Cardiac septum (tissue), 1 donor: ENCODE measurements at places on chromosomes 6 and 20. TPM values are rescaled to one million over a fixed set of nuclear protein-coding genes. Genes with fewer than 3 reads are reported as not detected.

DNA sequence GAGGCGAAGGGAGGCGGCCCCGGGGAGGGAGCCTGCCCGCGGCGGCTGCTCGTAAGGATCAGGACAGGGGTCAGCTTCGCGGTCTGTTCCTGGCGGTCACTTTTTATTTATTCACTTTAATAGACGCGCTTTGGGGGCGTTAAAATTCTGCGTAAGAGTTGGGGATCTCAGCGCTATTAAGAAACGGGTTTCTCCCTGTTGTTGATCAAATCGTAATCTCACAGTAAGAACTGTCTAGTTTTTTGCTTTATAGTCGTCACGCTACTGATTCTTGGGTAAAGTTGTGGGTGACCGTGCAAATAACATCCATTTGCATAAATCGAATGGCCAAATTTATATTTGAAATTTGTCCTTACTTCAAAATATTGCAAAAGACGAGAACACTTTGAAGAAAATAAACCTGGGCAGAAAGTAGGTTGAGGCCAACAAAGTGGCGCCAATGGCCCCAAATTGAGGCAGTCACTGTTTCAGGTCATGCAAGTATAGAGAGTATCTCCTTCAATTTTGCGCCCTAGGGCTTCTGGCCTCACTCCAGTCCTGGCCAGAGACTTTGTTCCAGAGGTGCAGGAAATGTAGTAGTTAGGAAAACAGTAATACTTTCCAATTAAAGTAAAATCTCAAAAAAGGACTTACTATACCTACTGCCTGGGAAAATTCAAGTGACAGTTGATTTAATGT is 963 bp upstream of the RMND1 start:
- no peak for DNase-seq

DNA sequence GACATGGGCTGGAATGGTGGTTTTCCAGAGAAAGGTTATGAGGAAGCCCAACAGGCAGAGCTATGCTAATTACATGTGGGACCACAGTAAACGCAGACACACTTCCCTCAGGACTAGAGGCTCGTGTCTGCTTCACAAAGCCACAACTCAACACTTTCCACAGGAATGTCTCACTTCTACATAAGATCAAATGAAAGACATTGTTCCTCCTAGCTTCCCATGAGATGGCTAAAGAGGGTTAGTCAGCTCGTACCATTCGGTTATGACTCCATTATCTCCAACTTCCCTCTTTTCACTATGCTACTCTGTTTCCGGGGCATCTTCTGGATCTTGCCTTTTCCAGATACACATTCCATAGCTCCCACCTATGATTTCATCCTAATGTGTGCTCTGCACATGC is 29.1 kb upstream of the ZC3H12D start:
- DNase-seq, result no peak

The SPEF1 gene
- not detected for total RNA-seq

DNA sequence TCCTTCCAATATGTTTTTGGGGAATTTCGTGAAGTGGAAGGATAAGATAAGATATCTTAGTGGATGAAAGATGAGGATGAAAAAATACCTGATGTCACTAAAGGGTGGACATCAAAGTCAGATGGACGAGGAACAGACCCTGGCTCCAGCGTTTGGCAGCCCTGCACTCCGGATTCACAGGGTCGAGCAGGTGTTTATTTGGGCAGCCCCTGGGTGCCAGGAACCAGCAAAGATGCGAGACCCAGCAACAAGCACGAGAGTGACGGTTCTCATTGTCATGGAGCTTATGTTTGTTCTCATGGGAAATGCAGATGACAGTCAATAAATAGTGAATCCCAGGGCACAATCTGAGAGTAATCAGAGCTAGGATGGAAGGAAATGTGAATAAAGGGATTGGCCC is 131.1 kb downstream of the PHACTR3 start:
- peak; percentile 46 for DNase-seq

DNA sequence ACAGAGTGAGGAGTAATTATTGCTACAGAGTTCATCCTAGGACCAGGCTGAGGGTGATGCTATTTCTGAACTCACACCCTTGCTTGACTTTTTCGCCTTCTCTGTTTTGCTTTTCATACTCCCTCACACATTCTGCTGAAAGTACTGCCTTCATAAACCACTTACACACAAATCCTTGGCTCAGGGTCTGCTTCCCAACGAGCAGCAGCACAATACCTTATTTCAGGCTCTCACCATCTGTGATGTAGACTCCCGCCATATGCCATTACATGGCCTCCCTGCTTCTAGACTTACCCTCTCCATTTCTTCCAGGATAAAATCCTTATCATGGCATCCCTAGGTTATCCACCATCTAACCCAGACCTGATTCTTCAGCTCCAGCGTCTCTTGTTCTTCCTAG is 321.3 kb upstream of the SPTLC3 start:
- DNase-seq, result no peak

GRCh38 chr6:15299430-15300131 is 53.7 kb downstream of the JARID2 start:
- peak; percentile 80 for DNase-seq

The TFAP2B gene
- not detected for total RNA-seq

- no peak for DNase-seq
These were observed 375.8 kb downstream of the QKI start for GRCh38 chr6:163790266-163790840.

The HLA-DRB5 gene
- 14.0 TPM for total RNA-seq

The XKR7 gene
- total RNA-seq, result not detected

- DNase-seq, result no peak
These were observed 23.1 kb downstream of the FBXL4 start for GRCh38 chr6:98924647-98925046.

DNA sequence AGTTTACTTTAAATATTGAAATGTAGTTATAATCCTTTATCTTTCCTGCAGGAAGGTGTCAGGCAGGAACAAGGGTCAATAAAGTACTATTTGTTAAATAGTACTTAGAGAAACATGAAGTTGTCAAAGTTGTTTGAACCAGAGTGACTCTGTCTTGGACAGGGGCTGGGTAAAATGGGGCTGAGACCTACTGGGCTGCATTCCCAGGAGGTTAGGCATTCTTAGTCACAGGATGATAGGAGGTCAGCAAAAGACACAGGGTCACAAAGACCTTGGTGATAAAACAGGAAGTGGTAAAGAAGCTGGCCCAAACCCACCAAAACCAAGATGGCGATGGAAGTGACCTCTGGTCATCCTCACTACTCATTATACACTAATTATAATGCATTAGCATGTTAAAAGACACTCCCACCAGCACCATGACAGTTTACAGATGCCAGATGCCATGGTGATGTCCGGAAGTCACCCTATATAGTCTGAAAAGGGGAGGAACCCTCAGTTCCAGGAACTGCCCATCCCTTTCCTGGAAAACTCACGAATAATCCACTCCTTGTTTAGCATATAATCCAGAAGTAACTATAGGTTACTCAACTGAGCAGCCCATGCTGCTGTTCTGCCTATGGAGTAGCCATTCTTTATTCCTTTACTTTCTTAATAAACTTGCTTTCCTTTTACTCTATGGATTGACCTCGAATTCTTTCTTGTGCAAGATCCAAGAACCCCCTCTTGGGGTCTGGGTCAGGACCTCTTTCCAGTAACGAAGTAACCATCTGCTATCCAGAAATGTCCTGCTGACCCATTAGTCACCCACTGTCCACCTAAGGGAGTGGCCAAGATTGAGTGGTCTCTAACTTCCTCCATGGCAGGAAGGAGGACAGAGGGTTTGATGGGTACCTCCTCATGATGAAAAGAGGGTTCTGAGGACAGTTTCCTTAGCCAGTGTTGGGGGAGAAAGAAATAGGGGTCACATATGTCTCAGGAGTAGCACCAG is 19.6 kb downstream of the SLC22A2 start:
- no peak for DNase-seq

DNA sequence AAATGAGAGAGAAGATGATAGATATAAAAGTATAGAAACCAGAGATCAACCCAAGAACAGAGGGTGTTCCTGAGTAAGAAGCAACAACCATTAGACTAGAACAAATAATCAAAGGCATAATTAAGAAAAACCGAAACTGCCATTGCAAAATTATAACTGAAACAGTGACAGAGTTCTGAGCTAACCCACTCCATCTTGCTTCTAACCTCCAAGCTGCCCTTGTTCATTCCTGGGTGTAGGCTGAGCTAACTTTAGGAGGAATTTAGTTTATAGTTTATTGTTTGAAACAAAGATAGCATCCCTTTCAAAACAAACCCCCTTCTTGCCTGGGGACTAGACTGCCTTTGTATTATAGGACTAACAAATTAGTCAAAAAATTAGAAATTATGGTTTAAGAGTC is 56.1 kb upstream of the PRND start:
- DNase-seq, result no peak

- DNase-seq, result peak; percentile 57
These were observed 53.8 kb downstream of the GINS1 start for GRCh38 chr20:25461281-25461650.

- no peak for DNase-seq
These were observed 81.8 kb downstream of the FYN start for GRCh38 chr6:111791415-111791814.

The AGER gene
- 3.5 TPM for total RNA-seq

DNA sequence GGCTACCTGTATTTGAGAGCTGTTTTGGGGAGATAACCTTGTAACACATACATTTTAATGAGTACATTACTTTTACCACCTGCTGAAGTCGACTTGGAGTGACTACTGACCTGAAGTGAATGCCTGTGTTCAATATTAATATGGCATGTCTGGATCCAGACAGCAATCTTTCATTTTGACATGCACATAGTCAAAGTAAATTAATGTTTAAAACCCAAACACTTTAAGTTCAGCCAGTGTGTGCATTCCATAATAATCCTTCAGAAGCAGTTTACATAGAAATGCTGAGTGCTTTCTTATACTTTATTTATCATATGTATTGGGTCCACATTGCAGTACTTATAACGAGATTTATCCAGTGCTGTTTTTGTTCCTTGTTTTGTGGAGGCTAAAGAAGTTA is 38.0 kb downstream of the CDKAL1 start:
- no peak for DNase-seq

GRCh38 chr20:46995561-46996142 is 101.0 kb downstream of the EYA2 start:
- DNase-seq, result no peak

GRCh38 chr6:113854531-113855499 is 2.3 kb upstream of the MARCKS start:
- DNase-seq, result peak; percentile 83

GRCh38 chr20:35971981-35972380 is 3.6 kb downstream of the CNBD2 start:
- no peak for DNase-seq

DNA sequence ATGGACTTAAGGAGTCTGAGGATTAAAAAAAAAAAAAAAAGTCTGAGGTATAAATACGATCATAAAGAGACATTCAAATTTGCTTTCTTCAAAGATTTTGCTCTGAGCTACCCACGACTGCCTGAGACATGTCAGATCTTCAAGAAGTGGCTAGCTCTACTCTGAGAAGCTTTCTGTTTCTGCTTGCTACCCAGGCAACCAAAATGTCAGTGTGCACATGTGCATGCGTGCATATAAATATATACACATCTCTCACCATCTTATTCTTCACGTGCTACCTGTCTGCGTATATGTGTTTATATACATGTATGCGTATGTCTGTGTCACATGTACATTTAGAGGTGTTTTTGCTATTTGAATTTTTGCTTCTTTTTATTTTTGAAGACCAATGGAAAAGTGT is 299.6 kb upstream of the STXBP5 start:
- no peak for DNase-seq

The PTGIS gene
- total RNA-seq, result 37.6 TPM

GRCh38 chr6:89413006-89413400 is 930 bp upstream of the RRAGD start:
- DNase-seq, result no peak

The COL21A1 gene
- total RNA-seq, result 87.3 TPM

The KDM1B gene
- total RNA-seq, result 13.8 TPM

DNA sequence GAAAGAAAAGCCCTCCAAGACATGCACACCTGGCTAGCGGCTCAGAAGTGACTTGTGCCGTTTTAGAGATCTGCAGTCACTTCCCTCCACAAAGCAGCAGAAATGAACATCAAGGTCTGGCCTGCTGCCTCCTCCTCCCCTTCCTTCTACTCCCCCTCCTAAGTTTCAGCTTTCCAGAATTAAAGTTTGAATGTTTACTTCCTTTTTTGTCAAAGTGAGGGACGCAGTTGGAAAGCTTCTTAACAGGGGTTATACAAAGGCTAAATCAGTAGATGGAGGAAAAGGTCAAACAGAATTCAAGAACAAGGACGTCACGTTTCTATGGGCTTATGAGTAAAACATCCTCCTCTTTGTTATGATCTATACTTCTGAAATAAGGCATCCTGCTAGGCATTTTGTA is 227.7 kb downstream of the SLC35F1 start:
- DNase-seq, result no peak

DNA sequence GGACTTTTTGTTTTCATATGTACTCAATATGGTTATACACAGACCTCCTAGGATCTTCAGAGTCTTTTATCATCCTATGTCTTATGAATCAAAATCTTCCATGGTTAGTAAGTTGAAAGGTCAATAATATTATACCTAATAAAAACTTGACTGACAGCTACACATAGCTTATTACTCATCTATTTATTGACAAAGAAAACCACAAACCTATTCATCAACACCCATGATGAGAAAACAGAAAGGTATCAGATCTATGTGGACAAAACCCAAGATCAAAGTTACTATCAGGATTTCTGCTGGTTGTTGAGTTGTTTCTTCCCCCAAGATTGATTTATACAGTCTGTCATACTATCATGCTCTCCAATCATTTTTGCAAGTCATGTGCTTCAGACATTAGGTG is 460.1 kb upstream of the MANEA start:
- DNase-seq, result no peak

GRCh38 chr20:29298759-29299613 is 1958.5 kb upstream of the DEFB115 start:
- no peak for DNase-seq

The TRAPPC3L gene
- total RNA-seq, result 0.16 TPM

- DNase-seq, result peak; percentile 91
These were observed 68.4 kb downstream of the VEGFA start for GRCh38 chr6:43838276-43839036.

DNA sequence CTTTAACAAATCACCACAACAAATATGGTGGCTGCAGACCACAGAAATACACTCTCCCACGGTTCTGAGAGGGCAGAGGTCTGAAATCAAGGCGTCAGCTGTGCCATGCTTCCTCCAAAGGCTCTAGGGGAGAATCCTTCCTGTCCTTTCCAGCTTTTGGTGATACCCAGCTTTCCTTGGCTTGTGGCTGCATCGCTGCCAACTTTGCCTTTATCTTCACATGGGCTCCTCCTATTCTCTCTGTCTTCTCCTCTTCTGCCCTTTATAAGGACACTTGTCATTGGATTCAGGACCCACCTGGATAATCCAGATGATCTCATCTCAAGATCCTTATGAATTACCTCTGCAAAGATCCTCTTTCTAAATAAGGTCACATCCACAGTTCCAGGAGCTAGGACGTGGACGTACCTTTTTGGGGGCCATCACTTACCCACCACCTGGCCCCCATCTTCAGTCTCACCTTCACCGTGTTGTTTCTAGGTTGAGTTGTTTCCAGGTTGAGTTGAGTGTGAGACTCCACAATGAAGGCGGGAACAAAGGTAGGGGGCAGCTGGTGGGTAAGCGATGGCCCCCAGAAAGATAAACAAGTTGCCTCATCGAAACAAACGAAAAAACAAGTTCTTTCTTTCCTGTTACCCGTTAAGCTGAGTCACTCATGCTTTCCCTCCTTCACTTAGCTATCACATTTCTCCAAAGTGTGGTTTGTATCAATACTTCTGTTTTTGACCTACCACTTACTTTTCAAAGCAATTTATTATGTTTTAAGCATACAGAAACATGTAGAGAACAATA is 68.9 kb upstream of the SLC22A16 start:
- no peak for DNase-seq
